ENCODE measurements at places on chromosomes 12 and 14.
A peak's percentile ranks its signal among the peaks of the same experiment; 100 is the strongest.

DNA sequence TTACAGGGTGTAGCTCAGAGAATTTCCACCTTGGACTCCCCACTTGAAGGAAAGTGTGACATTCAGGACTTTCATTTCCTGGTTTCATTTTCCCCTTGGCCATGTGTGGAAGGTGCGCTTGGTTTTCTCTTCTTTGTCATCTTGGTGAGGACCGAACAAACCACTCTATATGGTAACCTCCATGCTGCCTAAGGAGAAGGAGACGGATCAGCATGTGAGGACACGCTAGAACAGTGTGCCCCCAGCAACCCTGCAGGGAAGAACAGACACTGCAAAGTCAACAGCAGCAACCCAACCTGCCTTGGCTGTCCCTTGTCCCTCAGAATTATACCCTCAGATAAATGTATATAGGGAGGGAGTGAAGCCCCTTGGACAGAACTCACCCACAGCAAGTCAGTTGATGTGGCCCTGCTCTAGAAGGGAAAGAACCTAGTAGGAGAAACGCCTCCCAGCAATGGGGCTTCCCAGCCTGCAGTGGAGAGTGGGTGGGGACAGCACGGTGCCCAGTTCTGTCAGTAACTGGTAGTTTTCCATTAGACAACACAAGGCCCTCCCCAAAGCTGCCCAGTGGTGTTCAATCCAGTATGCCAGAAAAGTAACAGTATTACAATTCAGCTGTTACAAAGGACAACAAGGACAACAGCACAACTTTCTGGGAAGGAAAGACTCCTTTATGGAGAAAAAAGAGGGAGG is 18.9 kb upstream of the COCH start:
- DNase-seq, result no peak

DNA sequence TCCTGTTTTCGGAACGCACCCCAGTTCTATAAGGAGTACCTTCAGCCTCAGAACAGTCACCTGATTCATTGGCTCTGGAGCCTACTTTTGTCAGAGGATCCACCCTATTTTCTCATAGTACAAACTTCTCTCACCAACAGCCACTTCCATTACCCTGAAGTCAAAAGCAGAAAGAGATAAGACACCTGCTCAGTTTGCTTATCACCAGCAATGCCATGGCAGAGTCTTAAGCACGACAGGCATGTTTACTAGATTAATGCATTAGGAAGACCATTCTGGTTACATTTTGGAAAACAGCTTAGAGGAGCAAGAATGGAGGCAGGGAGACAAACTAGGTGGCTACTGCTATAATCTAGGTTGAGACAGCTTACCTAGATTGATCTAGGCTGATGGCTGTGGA is 67.7 kb downstream of the GXYLT1 start:
- DNase-seq, result no peak

- no peak for DNase-seq
Measured at GRCh38 chr12:128810182-128811127, 13.3 kb downstream of the SLC15A4 start.

GRCh38 chr12:113899042-113899560 is 67.0 kb downstream of the RBM19 start:
- no peak for DNase-seq

DNA sequence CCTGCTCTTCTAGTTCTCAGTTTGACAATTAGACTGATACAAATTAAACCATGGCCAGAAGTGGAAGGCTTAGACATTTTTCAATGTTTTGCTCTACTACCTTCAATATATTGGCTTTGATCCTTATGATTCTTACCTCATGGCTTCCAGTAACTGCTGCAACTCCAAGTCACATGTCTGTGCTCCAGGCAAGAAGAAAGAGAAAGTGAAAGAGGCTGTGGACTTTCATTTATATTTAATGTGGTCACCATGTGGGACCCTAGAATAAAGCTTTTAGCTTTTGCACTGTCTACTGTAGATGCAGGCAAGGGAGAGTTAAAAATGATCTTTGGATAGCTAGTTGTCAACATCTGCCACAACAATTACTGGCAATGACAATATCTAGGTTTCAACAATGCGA is 214.3 kb upstream of the PDE3A start:
- peak; percentile 7 for DNase-seq

DNA sequence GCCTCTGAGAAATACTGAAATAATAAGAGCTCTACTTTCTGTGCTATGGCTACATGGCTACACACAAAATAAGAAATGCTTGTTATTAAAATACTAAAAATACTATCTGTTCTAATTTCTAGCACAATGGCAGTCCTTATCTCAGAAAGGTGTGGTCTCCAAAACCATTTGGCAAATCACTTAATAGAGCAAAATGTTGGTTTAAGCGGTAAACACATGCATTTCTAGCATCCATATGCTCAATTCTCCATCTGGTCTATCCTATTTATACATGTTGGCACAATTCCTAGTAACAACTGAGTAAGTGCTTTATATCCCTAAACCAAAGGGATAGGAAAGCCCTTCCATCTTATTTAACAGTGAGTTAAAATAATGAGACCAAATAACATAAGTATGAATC is 107.0 kb downstream of the PAPLN start:
- DNase-seq, result no peak

GRCh38 chr14:21074398-21075272 is 4.5 kb downstream of the ARHGEF40 start:
- no peak for DNase-seq

DNA sequence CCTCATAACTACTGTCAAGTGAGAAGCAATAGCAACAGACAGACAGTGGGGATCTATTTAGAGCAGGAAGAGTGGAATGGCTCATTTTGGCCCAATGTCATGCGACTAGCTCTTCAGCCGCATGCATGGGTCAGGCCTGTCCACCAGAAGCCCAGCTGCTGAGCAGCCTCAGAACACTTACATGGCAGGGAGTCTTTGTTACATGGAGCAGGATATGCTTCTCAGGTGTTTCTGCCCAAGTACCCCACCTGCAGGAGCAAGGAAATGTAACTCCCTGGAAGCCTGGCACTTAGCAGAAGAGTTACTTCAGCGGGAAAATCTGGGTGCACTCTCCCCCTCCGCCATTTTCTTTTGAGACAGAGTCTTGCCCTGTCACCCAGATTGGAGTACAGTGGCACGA is 73.5 kb upstream of the ARHGAP5 start:
- no peak for DNase-seq

DNA sequence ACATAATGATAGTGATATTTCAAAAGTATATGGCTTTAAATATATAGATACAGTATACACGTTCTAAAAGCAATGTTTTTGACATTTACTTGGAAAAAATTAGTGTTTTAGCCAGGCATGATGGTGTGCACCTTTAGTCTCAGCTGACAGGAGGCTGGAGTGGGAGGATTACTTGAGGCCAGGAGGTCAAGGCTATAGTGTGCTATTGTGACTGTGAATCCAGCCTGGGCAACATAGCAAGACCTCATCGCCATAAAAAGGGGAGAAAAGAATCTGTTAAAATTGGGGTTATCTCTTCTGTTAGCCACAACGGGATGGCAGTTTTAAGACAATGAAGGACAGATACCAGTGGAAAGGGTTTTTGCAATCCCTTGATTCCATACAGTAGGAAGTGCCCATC is 95.2 kb downstream of the PLEKHA5 start:
- DNase-seq, result no peak

DNA sequence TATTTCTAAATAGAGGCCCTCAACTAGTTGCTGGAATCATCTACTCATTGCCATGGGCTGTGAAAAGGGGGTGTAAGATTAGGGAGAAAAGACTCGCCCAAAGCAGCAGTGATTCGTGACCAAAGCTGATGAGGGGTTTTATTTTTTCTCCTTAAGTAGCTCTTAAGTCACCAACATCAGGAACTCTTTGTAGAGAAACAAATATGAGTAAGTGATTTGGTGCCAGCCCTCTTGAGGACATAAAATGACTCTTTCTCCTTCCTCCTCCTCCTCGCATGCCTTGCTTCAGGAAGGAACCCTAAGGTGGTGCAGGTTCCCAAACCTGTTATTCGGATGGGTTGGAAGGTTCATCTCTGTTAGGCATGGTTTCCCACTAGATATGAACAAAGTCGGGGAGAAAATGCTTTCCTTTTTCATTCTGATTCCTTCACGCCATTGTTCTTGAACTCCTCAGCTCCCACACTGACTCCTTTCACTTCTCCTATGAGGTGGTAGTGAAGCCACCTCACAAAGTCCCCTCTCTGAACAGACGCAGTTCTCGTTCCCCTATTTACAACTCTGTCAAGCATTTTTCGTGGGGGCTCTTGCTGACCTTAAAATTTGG is 113.4 kb downstream of the ETV6 start:
- peak; percentile 59 for DNase-seq

DNA sequence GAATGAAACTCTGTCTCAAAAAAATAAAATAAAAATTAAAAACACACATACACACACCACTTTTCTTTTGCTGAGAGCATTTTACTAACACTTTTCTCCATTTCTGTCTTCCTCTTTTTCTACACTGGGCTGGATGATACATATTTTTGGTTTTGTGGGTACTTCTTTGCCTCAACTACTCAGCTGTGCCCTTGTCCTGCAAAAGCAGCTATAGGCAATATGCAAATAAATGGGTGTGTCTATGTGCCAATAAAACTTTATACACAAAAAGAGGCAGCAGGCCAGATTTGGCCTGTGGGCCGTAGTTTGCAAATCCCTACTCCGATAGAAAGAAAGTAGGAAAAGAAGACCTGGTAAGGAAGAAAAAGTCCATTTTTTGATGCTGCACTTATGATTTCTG is 6.5 kb downstream of the CLMN start:
- no peak for DNase-seq

- DNase-seq, result no peak
Measured at GRCh38 chr12:57237932-57238853, 8.7 kb downstream of the SHMT2 start.

GRCh38 chr14:62777510-62777909 is 267.7 kb downstream of the KCNH5 start:
- DNase-seq, result no peak

DNA sequence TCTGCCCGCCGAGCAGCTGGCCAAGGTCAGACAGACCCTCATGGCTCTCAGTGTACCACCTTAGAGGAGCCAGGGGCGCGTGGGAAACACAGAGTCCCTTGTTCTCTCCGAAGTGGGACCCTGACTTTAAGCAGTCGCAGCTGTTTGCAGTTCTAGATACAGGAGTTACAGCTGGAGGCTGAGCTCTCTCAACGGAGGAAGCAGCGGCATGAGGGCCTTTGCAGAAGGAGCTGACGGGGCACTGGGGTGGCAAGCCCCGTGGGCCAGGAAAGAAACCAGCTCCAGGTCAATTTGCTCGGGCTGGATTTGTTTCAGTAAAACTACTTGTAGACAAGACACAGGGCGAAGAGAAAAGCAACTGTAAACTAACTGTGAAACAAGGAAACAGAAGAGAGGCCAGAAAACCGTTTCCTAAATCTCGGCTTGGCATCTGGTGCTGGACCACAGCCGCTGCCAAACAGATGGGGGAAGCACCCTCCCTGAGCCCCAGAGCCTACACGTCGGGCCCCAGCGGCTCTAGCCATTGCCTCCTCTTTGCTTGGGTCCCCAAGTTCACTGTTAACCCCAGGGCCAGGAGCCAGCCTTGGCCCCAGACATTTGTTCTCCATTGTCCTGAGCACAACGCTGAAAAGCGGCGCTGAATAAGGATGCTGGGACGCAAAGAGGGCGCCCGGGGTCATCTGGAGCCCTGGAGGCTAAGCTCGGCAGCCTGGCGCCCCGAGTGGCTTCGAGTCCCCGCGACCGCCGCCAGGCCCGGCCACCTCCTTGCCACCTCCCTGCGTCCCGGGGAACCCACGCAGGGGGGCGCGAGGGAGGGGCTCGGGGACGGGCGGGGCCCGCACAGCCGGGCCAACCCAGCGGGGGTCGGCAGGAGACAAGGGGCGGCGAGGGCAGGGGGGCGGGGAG is 914 bp upstream of the PACS2 start:
- no peak for DNase-seq

- no peak for DNase-seq
Measured at GRCh38 chr12:118274066-118274465, 98.6 kb downstream of the TAOK3 start.

- DNase-seq, result no peak
Measured at GRCh38 chr12:5864301-5864700, 80.8 kb downstream of the ANO2 start.

DNA sequence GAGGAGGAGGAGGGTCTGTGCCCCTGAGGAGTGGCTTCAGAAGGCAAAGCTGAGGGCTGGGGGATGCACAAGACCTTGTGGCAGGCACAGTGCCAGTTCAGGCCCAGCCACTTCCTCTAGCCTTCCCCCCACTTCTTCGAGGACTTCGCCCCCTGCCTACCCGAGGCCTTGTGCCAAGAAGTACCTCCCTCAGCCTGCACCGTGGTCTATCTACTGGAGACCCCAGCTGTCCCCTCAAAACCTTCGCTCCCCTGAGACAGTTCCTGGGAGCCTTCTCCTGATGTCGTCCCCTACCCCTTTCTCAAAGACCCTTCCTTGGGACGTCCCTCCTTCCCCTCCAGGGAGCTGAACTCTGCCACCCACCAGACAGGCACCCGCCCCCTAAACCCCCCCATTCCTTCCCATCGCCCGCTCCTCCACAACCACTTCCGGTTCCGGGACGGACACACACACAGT is 604 bp downstream of the ZNF384 start:
- DNase-seq, result peak; percentile 32

DNA sequence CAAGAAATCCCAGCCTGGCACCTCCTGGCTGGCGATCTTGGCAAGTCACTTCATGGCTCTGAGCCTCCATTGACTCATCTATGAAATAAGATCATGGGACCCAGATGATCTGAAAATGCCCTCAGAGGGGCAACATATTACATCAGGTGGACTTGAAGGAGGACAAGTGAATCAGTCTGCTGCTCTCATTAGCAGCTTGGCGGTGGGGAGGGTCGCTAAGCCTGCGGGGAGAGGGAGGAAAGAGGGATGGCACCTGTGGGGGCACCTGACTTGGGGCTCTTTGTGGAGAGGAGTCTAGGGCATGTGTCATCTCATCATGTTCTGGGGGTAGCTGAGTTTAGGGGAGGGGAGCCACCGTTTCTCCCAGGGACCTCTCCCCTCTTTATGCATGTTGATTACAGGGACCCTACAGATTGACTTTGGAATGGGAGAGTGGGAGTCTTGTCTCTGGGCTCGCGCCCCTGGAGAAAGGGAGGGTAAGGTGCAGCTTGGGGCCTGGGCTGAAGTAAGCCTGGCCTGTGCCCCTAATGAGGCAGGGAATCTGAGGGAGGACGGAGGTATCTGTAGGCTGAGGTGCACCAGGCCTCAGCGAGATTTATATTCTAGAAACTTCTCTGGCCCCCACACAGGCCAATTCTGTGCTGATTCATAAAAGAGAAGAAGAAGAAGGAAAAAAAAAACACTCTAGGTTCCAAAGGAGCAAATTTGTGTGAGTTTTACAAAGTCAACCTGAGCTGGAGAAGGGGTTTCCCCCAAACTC is 29.3 kb upstream of the BATF start:
- DNase-seq, result no peak

GRCh38 chr12:111616177-111616623 is 17.1 kb upstream of the ATXN2 start:
- no peak for DNase-seq

GRCh38 chr12:88591343-88591742 is 11.1 kb upstream of the KITLG start:
- no peak for DNase-seq

- DNase-seq, result no peak
Measured at GRCh38 chr12:103779410-103780092, 61.5 kb downstream of the NT5DC3 start.

All from kidney tubule cell (primary cell).